ENCODE measurements at places on chromosomes 16 and 17.

DNA sequence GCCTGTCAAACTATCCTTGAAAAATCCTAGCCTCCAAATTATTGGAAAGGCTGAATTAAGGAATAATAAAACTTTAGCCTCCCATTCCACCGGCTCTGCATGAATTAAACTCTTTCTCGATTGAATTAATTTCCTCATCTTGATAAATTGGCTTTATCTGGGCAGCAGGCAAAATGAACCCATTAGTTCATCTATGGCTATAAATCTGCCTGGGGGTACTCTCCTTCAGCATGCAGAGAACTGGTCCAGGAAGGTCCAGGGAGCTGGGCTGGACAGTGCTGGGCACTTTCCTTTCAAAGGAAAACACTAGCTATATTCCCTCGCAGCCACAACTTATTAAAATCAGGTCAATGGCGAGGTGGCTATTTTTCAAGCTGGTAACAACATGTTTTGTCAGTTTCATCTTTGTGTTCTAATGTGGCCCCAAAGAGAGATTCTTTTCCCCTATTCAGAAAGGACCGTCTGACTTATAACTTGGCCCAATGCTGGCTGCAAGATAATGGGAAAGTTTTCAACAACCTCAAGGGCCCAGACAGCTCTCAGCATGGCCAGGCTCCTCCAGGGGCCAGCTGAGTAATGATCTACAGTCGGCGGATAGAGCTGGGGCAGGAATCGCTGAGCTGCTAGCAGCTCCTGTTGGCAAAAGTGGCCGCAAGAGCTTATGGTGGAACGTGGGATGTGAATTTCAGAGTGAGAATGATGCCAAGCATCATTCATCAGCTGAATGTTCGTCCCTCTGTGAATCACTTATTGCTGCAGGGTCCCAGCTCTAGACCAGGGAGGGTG is 326.9 kb downstream of the SLC39A11 start:
- DNase-seq, result no peak

GRCh38 chr17:48066192-48066591 is 18.0 kb downstream of the NFE2L1 start:
- no peak for DNase-seq

DNA sequence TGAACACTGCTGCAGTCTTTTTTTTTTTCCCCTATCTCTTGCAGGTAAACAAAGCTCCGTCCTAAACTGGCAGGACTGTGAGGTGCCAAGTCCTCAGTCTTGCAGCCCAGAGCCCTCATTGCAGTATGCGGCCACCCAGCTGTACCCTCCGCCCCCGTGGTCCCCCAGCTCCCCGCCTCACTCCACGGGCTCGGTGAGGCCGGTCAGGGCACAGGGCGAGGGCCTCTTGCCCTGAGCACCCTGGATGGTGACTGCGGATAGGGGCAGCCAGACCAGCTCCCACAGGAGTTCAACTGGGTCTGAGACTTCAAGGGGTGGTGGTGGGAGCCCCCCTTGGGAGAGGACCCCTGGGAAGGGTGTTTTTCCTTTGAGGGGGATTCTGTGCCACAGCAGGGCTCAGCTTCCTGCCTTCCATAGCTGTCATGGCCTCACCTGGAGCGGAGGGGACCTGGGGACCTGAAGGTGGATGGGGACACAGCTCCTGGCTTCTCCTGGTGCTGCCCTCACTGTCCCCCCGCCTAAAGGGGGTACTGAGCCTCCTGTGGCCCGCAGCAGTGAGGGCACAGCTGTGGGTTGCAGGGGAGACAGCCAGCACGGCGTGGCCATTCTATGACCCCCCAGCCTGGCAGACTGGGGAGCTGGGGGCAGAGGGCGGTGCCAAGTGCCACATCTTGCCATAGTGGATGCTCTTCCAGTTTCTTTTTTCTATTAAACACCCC is 13.8 kb downstream of the IL34 start:
- DNase-seq, result no peak

- no peak for DNase-seq
Measured at GRCh38 chr16:69253870-69254341, 57.2 kb upstream of the VPS4A start.

DNA sequence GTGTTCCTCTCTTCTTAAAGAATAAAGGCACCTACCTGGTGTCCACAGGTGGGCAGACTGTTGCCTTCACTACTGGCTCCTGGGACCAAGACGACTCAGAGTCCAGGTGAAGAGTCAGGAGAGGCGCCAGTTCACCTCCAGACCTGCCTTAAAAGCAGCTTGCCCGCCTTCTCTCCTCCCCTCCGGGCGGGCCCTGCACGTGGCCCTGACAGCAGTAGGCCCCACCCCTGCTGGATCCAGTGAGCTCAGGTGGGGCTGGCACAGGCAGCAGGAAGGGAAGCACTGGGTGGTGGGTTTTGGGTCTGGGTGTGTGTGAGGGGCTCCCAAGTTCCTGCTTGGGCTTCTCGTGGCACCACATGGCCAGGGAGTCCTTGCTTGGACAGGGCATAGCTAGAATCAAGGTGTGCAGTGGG is at the start of gene TNS4:
Gene TNS4, minus strand, starts transcription at position 125 of the 413 bp plus-strand sequence. CDS start 5,198 bp downstream, outside the sequence.
- DNase-seq, result no peak

- no peak for DNase-seq
Measured at GRCh38 chr17:66126231-66126630, 65.7 kb downstream of the CEP112 start.

DNA sequence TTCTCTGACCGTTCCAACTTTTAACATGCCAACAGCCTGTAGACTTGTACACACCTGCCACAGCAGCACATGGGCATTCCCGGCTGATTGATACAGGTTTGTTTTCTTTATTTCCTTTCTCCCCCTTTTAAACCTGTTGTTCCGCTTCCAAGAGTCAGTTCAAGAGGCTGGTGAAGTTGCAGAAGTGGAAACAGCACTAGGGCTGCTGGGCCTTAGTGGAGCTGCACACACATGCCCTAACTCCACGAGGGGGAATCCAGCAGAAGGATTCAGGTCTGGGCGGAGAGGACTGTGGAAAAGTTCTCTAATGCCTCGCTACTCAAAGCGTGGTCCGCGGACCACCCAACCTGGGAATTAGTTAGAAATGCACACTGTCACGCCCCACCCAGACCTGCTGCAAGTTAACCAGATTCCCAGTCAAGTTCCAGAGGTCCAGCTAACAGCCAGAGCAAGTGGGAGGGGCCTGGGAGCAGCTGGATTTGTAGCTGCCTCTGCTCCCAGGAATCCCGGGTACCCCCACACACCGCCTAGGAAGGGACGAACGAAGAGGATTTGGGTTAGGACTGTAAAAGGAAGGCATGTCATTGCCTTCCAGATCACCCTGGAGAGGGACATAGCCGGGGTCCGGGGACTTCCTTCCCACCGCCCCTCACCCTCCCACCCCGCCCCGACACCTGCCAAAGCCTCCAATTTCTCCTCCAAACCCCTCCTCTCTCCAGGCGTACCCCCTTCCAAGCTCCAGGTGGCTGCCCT is 542 bp downstream of the SLC39A11 start:
- DNase-seq, result no peak

DNA sequence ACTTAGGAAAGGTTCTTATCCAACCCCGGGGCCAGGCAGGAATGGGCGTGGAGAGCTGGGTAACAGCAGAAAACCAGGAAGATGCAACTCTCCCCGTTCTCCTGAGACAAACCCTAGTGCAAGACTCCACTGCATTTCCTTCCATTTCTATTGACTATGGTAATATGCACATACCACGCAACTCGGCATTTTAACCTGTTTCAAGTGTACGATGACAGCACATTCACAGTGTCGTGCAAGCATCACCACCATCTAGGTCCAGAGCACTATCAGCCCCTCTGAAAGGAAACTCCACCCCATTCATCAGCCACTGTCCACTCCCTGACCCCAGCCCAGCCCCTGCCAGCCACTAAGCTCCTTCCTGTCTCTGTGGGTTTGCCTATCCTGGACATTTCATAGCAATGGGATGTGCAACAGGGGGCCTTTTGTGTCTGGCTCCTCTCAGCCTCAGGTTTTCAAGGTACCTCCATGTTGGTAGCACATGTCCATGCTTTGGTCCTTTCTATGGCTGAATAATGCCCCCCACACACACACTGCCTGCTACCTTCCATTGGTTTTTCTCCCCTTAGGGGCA is 441.9 kb downstream of the SOX9 start:
- DNase-seq, result no peak

- no peak for DNase-seq
Measured at GRCh38 chr17:15947271-15947670, 2.3 kb downstream of the ADORA2B start.

DNA sequence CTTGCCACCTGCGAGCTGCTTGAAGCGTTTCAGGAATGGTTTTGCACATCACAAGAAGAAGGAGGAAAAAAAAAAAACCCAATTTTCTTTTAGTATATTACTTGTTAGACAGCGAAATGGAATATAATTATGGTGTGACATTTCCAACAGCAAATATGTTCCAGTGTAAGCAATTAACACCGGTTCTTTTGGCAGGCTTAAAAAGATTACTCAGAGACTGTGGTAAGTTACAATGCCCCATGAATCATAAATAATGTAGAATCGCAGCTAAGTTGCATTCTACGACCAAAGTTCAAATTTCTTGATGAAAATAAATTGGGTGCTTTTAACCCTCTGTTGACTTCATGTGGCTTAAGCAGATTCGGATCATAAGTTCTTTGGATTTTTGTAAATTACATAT is 245.2 kb downstream of the XYLT1 start:
- DNase-seq, result no peak

DNA sequence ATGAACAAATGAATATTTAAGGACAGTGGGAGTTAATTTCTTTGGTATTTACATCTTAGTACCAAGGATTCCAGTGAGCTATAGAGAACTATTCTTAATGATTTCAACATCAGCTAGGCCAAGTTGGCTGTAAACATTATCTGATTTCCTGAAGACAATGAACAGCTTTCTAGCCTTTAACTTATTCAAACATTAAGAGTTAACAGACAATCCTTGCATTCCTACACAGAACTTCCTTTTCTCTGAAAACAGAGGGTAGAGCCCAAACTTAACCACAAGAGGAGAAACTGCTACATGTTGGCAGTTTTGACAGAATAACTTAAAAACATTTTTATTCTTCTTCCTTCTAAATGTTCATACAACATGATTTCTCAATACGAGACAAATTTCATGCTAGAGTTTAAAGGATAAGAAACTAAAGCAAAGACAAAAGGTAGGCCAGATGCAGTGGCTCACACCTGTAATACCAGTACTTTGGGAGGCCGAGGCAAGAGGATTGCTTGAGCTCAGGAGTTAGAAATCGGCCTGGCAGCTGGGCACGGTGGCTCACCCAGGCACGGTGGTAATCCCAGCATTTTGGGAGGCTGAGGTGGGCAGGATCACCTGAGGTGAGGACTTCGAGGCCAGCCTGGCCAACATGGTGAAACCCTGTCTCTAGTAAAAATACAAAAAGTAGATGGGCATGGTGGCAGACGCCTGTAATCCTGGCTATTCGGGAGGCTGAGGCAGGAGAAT is 4.4 kb downstream of the CRLF3 start:
- DNase-seq, result no peak

DNA sequence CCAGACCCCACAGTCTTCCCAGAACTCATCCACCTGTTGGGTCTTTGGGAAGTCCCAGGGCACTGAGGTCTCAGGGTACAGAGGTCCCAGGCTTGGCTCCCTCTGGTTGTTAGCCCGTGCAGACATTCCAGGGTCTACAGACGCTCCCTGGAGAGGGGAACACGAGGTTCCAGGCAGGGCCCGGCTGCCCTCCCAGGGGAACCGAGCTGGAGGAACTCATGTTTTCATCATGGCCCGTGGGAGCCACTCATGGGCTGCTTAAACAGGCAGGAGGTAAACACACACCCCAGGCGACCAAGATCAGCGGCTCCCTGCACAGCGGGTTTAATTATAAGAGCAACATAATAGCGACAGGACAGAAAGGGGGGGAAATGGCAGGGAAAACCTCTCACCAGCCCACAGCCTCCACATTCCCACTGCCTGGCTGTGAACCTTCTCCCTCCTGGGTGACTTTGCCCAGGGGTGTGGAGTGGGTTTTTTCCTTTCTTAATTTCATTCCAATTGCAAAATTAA is 36.5 kb downstream of the TRARG1 start:
- DNase-seq, result no peak

- DNase-seq, result no peak
Measured at GRCh38 chr16:30813821-30814189, 26.8 kb upstream of the ZNF629 start.

DNA sequence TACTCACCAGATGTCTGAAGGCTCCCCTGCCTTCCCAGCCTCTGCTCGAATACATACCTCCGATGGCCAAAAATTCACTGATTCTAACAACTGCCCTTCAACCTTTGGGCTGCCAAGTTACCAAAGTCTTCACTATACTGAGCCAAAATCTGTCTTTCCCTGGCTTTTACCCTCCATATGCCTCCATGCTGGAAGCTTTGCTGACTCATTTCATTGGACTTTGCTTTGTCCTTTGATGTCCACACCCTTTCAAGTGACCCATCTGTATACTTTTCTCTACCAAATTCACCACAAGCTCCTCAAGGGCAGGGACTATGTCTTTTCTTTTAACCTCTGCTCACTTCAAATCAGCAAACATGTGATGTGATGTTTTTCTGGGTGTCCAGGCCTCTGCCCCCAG is 21.0 kb upstream of the MTMR4 start:
- DNase-seq, result no peak

DNA sequence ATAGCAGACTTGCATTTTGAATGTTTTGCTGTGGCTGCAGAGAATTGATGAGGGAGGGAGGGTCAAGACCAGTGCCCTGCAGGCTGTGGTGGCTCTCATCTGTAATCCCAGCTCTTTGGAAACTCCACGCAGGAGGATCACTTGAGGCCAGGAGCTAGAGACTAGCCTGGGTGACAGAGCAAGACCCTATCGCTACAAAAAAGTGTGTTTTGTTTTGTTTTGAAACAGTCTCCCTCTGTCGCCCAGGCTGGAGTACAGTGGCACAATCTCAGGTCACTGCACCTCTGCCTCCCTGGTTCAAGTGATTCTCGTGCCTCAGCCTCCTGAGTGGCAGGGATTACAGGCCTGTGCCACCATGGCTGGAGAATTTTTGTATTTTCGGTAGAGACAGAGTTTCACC is 1.9 kb upstream of the UBE2G1 start:
- no peak for DNase-seq

DNA sequence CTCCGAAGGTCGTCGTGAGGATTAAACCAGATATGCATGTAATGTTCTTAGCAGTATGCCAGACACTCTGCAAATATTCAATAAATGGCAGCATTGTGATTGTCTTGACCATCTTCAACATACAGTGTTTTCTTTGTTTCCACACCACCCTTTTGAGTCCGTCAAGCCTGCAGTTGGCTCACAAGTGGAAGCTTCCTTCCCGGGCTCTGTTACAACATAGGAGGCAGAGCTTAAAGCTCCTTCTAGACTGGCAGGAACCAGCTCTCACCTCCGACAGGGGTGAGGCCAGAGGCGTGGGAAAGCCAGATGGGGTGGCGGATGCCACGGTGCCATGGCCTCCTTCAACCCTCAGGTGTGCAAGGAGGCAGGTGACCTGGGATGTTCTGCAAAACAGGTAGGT is 138.3 kb downstream of the FOXL1 start:
- no peak for DNase-seq

DNA sequence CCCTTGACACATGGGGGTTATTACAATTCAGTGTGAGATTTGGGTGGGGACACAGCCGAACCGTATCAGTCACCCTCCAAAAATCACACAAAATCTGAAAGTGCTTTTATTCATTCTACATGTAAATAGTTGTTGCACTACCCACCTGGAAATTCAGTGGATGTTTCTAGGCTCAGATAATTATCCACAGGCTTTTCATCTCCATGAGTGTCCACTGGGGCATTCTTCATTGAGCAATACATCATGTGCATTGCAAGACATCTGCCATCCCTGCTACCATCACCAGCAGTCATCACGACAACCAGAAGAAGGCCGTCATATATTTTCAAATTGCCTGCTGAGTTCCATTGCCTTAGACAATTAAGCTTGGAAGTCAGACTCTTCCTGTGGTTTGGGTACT is 330.8 kb downstream of the WWOX start:
- no peak for DNase-seq
